ENCODE measurements at places on chromosomes 1 and 21.

DNA sequence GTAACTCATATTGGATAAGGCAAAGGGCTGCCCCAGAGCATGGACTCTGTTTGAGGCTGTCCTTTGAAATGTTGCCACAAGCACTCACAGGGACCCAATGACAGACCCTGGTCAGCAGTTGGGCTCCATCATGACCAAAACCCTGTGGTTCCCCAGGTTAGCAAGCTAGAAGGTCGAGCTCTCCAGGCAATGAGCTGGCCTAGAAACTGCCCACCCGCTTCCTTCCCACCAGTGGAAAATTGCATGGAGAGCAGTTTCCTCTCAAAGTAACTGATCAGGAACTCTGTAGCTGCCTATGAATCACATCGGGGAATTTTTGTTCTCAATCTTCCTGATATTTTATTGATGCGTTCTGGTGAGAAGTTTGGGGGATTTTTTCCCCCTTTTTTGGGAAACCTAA, 52.8 kb downstream of the FHAD1 start:
- DNase-seq: no peak

GRCh38 chr1:84083307-84083706, 60.8 kb upstream of the PRKACB start:
- DNase-seq: no peak

DNA sequence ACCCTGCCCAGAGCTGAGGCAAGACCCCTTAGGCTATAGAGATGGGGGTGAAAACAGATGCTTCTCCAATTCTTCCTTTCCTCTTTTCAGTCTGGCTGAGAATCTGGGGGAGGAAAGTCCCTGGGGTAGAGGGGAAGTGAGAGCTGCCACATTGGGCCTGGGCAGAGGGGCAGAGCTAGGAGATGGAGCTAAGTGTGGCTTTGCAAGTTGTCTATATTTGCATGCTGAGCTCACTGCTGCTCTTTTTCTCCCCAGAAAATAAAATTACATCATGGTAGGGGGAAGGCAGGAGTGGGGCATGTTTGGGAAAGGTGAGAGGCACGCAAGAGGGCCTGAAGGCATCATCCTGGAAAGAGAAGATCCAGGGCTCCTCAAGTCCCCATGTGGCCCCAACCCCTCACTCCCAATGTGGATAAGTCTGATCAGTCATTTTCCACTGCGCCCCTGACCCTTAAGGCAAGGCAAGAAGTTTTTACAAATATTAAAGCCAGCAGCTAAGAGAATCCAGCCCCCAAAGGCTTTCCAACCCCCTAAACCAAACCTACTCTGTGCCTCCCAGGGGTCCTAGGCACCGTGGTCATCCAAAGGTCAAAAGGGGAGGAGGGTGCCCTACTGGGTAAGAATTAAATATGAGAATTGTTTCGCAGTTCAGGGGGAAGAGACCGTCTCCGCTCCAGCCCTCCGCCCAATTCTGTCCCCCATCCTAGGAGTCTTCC, 500 bp upstream of the PEA15 start:
- DNase-seq: no peak

- no peak for DNase-seq
Measured at GRCh38 chr1:64073705-64074104, 129.7 kb upstream of the UBE2U start.

GRCh38 chr1:216325946-216326345, 97.3 kb downstream of the USH2A start:
- DNase-seq: no peak

GRCh38 chr1:53117836-53118235, 24.6 kb downstream of the SLC1A7 start:
- no peak for DNase-seq

DNA sequence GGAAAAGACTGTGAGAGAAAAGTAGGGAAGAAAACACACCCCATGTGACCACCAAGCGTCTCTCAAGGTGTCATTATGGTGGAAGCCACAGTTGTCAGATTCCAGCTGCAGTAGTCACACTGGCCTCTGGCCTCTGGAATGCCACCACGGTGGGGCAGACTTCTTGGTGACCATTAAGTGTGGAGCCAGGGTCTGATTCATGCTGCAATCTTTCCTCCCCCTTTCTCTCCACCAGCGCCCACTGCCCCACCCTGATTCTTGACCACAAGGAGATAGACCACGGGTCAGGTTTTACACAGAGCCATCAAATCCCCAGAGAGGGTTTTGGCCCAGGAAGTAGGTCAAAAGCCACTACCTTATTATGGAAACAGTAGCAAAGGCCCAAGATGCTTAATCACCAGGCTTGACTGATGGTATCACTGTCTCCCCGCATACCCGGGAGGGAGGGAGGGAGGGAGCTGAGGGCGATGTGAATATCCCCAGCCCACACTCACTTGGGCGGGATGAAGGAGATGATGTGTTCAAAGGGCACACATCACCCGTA, 52.7 kb upstream of the GRHL3 start:
- no peak for DNase-seq

DNA sequence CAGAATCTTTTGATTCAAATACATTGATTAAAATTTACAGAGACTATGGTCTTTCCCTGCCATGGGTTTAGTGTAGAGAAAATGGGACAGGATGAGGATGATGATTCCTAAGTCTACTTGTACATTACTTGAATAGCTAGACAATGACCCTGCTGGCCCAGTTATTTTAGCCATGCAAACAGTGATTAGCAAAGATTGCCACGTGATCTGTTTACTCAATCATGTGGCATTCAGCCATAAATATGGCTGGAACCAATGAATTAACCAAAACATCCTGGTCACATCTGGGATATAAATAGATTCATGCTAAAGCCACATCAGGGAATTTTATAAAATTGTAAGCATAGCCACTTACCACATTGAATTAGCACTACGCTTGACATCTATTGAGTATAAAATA, 167.3 kb downstream of the PBX1 start:
- no peak for DNase-seq

All from left renal pelvis (tissue), 4 donors.